ENCODE measurements at places on chromosomes 6 and 20.

DNA sequence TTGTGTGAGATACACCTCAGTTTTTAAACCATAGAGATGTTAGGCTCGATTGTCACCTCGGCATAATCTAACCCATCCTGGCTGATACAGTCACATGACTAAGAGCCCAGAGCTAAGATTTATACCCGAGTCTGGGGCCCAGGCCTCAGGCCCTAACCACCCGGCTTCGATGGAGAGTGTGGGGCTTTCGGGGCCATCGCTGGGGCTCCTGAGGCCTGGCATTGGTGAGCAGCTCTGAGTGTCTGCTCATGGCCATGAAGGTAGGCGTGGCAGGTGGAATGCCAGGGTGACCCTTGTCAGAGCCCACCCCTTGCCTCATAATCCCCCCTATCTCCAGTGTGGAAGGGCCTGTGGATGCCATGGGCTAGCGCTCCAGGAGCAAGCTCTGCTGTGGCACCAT is 164.3 kb downstream of the BMP7 start:
- DNase-seq = no peak

DNA sequence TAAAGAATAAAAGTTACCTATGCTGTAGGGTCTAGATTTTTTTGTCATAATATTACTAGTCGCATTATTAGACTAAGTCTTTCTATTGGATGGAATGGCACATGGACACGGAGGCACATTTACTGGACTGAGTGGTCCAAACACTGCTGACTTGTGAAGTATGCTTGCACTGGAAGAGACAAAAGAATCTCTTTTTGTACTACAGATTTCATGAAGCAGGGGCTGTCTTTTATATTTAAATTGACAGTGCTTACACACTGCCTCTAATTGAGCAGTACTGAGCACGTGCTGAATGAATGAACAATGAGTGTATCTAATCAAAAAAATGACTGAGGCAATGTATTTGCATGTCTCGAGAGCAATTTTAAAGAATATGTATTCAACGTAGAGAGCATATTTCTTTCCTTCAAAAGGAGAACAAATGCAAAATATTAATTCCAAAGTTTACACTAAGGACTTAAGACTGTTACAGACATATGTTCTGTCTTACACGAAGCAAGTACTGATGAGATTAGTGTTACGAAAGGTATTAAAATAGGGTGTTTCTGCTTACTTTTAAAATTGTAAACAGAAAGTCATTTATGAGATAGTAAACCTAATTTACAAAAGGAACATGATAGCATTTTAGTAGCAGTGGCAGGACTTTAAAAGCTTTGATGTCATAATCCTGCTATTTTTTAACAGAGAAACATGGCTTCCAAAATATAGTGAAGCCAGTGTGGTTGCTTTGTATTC is 8.3 kb downstream of the ELOVL2 start:
- DNase-seq = no peak

DNA sequence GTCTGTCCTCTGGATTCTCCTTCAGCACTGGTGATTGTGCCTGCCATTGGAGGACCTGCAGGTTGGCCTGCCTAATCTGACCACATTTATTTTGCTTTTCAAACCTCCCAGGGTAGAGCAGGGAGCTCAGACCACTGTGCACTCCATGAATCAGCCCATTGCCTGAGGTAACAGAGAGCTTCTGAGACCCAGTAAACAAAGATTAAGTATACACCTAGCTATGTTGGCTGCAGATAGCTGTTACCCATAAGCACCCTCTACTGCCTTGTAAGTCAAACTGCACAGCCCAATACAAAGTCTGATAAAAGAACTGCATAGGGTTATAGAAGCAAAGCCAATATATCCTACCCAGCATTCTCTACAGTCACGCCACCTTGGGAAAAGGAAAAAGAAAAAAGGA is 338.7 kb downstream of the HTR1B start:
- no peak for DNase-seq

DNA sequence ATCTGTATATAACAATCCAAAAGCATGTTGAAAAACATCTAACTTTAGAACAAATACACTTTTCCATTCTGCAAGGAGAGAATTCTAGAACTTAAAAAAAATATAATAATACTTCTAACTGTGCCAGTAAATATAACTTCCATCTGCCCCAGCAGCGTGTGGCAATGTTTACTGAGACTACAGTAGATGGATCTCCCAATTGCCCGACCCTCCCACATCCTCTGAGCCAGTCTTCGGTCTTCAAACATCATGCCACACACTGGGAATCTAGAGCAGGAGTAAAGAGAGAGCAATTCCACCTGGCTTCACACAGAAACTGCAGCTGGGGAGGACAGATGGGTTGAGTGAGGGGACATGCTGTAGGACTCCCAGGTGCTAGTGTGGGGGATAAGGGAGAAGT is 121.3 kb upstream of the NHSL1 start:
- no peak for DNase-seq

DNA sequence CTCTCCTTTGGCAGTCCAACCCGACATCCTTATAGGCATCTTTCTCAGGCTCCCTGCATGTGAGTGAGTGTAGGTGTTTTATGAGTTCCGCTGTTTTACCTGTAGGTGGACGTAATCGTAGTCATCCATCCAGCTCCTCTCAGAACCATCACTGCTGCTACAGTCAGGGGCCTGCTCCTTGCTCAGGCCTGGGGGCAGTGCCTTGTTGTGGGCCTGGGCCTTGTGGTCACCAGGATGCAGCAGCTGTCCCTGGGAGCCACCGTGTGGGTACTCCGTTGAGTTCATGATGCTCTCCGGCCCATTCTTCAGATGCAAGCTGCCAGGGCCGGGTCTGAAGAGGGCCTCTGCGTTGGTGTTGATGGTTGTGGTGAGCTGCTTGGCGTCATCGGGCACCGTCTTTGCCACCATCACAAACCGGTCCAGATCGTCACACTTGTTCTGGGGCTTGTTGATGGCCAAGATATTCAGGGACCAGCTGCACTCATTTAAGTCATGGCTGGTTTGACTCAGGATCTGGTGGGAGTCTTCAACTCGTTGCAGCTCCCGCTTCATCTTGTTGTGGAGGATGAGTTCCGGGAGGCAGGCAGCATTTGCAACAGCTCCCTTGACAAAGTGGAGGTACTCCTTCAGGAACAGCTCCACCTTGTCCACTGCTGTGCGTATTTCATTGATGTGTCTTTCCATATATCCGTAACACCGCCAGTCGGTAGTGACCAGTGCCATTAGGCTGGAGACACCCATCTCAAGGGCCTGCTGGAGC is 42.4 kb downstream of the NEDD9 start:
- DNase-seq = no peak

DNA sequence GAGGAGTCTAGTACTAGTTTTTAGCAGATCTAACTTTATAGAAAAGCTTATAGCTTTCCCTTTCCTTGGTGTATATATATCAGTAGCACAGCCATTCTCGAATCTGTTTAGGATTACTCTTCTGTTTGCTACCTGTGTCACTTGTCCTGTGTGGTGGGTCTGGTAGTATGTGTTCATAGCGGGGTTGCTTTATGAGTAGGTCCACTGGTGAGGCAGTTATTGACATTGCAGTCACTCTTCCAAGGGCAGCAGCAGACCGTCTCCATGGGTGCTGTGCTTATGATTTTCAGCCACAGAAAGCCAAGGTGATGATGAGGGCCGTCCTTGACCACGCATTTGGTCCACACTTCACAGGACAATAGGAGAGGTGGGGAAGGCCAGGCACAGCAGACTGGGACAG is 171.5 kb downstream of the CDKAL1 start:
- DNase-seq = no peak

GRCh38 chr20:62266340-62266739 is 28.0 kb downstream of the OSBPL2 start:
- no peak for DNase-seq

- no peak for DNase-seq
Observed at GRCh38 chr6:4756247-4756646, 20.0 kb upstream of the CDYL start.

GRCh38 chr6:34511214-34511914 is 44.8 kb downstream of the SPDEF start:
- DNase-seq = no peak

Data from nucleus accumbens (tissue), 56 donors.